ENCODE measurements at places on chromosomes 7 and 10.

DNA sequence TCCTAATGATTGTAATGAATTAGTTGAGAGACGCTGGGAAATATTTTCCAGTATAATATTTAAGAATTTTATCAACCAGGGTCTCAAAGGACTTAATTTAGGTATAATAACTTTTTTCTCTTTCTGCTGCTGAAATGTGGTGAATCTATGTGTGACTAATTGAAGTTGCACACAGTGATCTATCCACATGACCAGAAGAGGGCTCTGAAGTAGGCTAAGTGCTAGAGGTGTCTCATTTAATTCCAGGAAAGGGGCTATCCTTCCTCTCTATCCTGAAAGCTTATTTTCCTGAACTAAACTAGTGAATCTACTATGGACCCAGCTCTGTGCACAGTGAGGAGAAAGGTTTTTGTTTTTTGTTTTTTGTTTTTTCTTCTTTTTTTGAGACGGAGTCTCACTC lies 294.4 kb upstream of the MYO3A start:
- DNase-seq, result no peak

- no peak for DNase-seq
Observed at GRCh38 chr7:26553128-26553527, 261.5 kb downstream of the SNX10 start.

GRCh38 chr7:106744563-106745091 lies 83.7 kb upstream of the CCDC71L start:
- DNase-seq, result no peak

DNA sequence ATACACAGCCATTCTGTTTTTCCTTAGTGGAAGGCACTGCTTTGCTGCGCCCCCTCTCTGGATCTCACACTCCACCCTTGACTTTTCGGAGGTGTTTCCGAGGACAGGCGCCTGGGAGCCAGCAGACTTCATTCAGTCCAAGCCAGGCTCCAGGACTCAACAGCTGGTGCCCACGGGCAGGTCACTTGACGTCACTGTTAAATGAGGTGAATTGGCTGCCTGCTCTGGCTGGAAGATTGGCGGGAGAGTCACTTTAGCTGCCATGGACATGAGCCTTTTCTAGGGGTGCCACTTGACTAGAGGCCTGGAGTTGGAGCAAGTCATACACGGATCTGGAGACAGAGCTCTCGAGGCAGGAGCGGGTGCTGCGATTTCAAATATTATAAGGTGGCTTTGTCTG lies 3.2 kb downstream of the HTRA1 start:
- DNase-seq, result no peak

GRCh38 chr10:131088619-131089018 lies 222.9 kb downstream of the TCERG1L start:
- no peak for DNase-seq

GRCh38 chr10:6962576-6962975 lies 382.5 kb upstream of the PRKCQ start:
- DNase-seq, result no peak

DNA sequence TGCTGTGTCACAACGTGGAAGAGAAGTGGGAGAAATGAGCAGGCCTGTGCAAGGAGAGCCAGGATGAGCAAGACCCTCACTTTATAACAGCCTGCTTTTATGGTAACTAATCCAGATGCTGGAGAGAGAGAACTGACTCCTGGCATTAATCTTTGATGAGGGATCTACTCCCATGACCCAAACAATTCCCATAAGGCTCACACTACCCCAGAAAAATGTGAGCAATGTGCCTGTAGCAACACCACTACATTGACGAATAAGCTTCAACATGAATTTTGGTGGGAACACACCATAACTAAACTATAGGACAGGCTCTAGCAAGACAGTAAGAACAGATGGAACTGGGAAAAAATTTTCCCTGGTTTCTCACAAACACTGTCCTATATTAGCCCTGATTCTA lies 173.6 kb upstream of the PRSS58 start:
- DNase-seq, result no peak

GRCh38 chr10:93615576-93616235 lies 3.4 kb downstream of the PDE6C start:
- DNase-seq, result no peak

GRCh38 chr10:132499367-132499685 lies 38.3 kb upstream of the INPP5A start:
- no peak for DNase-seq

- no peak for DNase-seq
Observed at GRCh38 chr7:2471396-2471795, 4.8 kb downstream of the GRIFIN start.

- no peak for DNase-seq
Observed at GRCh38 chr7:28697913-28698563, 260.1 kb downstream of the TRIL start.

- DNase-seq, result no peak
Observed at GRCh38 chr10:132696204-132696603, 89.7 kb downstream of the NKX6-2 start.

DNA sequence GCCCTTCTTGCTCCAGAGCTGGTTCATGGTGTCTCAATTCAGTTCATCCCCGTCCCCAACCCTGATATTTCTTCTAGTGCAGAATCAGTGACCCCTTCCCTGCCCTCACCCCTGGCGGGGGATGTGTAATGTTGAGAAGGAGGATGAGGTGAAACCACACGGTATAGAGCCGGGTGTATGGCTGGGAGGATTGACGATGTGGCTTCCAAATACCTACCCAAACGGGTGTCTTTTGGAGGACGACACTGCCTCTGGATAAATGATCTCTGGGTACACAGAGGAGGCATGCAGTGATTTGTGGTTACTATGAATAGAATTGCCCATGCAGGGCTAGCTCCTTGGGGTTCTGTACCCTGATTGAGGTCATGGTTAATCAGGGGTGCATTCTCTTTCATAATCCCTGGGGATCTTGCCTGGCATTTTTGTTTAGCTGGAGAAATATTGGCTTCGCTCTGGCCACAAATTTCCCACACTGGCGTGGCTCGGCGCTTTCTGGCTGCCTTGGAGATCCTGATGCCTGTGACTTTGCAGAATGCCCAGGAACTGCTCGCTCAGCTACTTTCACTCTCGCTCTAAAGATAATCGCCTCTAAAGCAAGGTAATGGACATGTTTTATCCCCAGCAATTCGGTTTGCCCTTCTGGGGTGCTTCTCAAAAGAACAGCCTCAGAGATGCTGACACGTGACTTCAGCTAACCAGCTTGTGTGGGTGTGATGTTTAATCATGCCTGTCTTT lies 89.2 kb downstream of the RBM20 start:
- DNase-seq, result no peak

DNA sequence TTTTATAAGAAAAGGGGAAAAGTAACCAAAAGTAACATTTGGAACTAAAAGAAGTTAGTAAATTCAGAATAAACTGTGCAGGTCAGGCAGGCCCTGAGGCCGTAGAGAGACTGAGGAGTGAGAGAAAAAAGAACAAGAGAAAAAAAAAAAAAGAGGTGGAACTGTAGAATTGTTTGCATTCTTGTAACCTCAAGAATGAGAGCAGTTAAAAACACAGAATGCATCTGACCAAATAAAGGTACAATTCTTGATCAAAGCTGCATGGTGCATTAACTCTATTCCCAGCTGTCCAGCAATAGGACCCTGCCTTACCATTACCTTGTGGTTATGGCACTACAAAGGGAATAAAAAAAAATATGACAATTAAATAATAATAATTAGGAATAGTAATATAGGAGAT lies 170.1 kb upstream of the SEMA3A start:
- DNase-seq, result no peak

- no peak for DNase-seq
Observed at GRCh38 chr7:88200789-88201188, 19.0 kb downstream of the SRI start.

GRCh38 chr10:43606323-43607198 lies at the start of gene ZNF485:
Gene ZNF485 (plus strand): TSS chr10:43606438. CDS start chr10:43607051, 613 bp downstream.
- peak; percentile 52 for DNase-seq

- no peak for DNase-seq
Observed at GRCh38 chr7:12564996-12565764, 5.3 kb upstream of the SCIN start.

- no peak for DNase-seq
Observed at GRCh38 chr7:117435475-117436043, 8.3 kb upstream of the ASZ1 start.

DNA sequence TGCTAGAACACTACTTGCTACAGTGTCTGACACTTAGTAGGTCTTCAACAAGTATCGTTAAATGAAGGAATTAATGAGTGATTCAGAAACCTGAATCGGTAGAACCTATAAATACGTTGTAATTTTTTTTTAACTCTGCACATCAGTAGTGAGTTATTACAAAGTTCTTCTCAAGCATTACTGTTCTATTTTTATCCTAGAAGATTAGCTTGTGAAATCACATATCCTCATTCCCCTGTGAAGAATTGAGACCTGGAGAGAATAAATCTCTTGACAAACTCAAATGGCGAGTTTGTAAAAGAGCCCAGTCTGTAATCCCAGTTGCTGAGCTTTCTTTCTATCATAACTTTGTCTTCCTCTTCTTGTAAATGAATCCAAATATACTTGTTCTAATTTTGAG lies 34.7 kb downstream of the HYAL4 start:
- no peak for DNase-seq

GRCh38 chr7:32155712-32156111 lies 85.5 kb upstream of the PDE1C start:
- DNase-seq, result no peak

DNA sequence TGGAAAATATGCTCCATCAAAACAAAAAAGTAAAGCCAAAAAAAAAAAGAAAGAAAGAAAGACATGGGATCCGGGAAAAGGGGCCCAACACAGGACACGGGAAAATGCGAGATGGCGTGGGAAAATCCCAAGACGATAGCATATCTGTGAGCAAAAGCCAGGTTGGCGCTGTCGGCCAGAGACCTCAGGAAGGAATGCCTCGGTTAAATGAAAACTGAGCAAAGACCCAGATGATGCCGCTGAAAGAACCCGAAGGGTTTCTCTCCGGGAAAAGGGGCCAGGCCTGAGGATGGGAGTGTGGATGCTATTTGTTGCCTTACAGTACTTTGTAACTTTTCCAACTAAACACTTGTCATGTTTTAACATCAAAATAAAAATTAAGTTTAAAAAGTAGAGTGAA lies 49.5 kb upstream of the PPP2R2D start:
- DNase-seq, result no peak

All from stimulated activated CD8-positive, alpha-beta memory T cell treated with anti-CD3 and anti-CD28 coated beads, Interleukin-12 subunit alpha, Interleukin-12 subunit beta, amount 100 ng/mL, for 1 hour (primary cell).